ENCODE measurements at places on chromosomes 5 and 9.

- no peak overlapping the region for H3K27ac ChIP-seq
- H3K36me3 ChIP-seq: no peaks in the 10 kb centered on the region
- no peaks in the 10 kb centered on the region for H3K27me3 ChIP-seq
- no peak for DNase-seq
Observed at GRCh38 chr5:175728885-175729828, 71.3 kb downstream of the HRH2 start.

DNA sequence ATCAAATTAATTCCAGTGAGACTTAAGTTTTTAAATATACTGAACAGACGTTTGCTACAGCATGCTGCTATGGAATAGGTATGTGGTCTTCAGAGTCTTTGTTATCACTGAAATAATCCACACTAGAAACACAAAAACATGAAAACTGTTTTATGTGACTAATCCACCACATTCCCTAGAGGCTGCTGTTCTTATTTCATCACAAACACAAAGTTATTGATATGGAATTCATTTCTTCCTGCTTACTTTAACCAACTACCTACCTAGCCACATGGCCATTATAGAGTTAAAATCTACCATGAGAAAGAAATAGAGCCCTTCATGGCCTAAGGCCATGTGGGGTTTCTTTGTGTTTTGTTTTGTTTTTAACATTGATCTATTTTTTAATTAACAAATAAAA is 232.3 kb upstream of the PTGER4 start:
- no peak overlapping the region for H3K27ac ChIP-seq
- H3K36me3 ChIP-seq: no peaks in the 10 kb centered on the region
- H3K4me3 ChIP-seq: no peak overlapping the region
- no peaks in the 10 kb centered on the region for H3K27me3 ChIP-seq
- DNase-seq: no peak

GRCh38 chr9:93112864-93113389 is 16.9 kb downstream of the CARD19 start:
- H3K4me3 ChIP-seq: no peak overlapping the region
- H3K27me3 ChIP-seq: no peaks in the 10 kb centered on the region
- no peaks in the 10 kb centered on the region for H3K36me3 ChIP-seq
- H3K4me1 ChIP-seq: peaks cover 5% of the 10 kb centered on the region
- DNase-seq: peak; percentile 1

GRCh38 chr5:90398726-90399125 is 10.8 kb downstream of the CETN3 start:
- no peak overlapping the region for H3K27ac ChIP-seq
- no peak for DNase-seq
- H3K4me3 ChIP-seq: no peak overlapping the region
- peaks cover 6% of the 10 kb centered on the region for H3K36me3 ChIP-seq

GRCh38 chr5:55577353-55578060 is 42.7 kb upstream of the PLPP1 start:
- DNase-seq: no peak
- H3K4me1 ChIP-seq: peaks cover 15% of the 10 kb centered on the region

DNA sequence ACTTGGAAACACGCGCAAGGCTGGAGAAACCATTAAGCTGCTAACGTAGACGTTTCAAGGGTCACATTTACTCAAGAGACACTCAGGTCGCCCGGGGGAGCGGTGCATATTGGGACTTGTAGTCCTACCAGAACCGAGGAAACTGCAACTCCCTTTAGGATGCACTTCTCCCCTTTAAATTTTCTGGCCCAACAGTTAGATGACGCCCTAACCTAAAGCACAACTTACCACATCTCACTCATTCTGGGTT is 384 bp upstream of the DMXL1 start:
- peaks cover 31% of the 10 kb centered on the region for H3K4me1 ChIP-seq
- DNase-seq: peak; percentile 88
- no peaks in the 10 kb centered on the region for H3K27me3 ChIP-seq
- H3K4me3 ChIP-seq: peak overlapping the region; percentile 5
- H3K36me3 ChIP-seq: no peaks in the 10 kb centered on the region

- DNase-seq: no peak
- H3K27ac ChIP-seq: no peak overlapping the region
- no peaks in the 10 kb centered on the region for H3K27me3 ChIP-seq
- H3K36me3 ChIP-seq: no peaks in the 10 kb centered on the region
- H3K4me3 ChIP-seq: no peak overlapping the region
Observed at GRCh38 chr9:8876303-8876702, 1076.7 kb upstream of the DMAC1 start.

- no peaks in the 10 kb centered on the region for H3K36me3 ChIP-seq
- no peak overlapping the region for H3K4me3 ChIP-seq
- H3K27ac ChIP-seq: no peak overlapping the region
- H3K27me3 ChIP-seq: no peaks in the 10 kb centered on the region
- no peaks in the 10 kb centered on the region for H3K4me1 ChIP-seq
Observed at GRCh38 chr5:4101189-4101588, 505.6 kb downstream of the IRX1 start.

GRCh38 chr5:580436-580835 is 31.7 kb upstream of the CEP72 start:
- no peak overlapping the region for H3K4me3 ChIP-seq
- no peaks in the 10 kb centered on the region for H3K4me1 ChIP-seq
- no peaks in the 10 kb centered on the region for H3K36me3 ChIP-seq
- no peak overlapping the region for H3K27ac ChIP-seq
- no peaks in the 10 kb centered on the region for H3K27me3 ChIP-seq

GRCh38 chr5:35442885-35443639 is 174.6 kb upstream of the SPEF2 start:
- DNase-seq: no peak
- peaks cover 5% of the 10 kb centered on the region for H3K4me1 ChIP-seq
- H3K27me3 ChIP-seq: no peaks in the 10 kb centered on the region
- no peak overlapping the region for H3K27ac ChIP-seq
- H3K36me3 ChIP-seq: no peaks in the 10 kb centered on the region
- H3K4me3 ChIP-seq: no peak overlapping the region

- no peak overlapping the region for H3K4me3 ChIP-seq
- H3K36me3 ChIP-seq: peaks cover 5% of the 10 kb centered on the region
- H3K4me1 ChIP-seq: peaks cover 7% of the 10 kb centered on the region
Observed at GRCh38 chr9:134027561-134027960, 2.3 kb downstream of the BRD3OS start.

GRCh38 chr5:177542816-177543465 is 11.4 kb downstream of the FAM193B start:
- H3K36me3 ChIP-seq: no peaks in the 10 kb centered on the region
- no peaks in the 10 kb centered on the region for H3K27me3 ChIP-seq

DNA sequence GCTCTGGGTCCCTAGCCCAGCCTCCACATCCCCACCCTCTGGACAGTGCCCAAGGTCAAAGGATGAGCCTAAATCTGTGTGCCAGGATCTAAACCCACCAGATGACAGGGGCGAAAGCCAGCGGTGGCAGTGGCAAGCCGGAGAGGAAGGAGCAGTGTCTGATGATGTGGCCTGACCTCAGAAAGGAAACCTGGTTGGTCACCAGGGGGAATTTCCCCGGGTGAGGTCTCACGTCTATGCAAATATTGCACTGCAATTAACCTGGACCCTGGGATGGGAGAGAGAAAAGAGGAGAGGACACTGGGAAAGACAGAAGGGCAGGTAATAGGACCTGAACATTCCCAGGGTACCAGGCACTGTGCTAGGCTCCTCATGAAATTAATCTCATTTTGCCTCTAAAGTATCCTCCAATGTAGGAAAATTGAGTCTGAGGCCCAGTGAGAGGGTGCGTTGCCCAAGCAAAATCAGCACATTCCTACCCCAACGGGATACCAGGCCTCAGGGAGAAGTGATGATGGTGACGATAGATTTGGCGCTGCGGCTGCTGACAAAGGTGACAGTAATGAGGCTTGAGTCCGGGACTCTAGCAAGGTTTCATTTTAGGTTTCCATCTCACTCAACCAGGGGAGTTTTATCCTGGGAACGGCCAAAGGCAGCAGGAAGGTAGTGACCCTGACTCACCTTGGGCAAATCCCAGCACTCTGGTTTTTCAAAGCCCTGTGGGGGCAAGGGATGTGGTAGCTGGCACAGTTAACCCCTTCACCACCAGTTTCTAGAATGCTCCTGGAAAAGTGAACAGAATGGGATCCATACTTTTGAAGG is 13.4 kb upstream of the TNIP1 start:
- no peaks in the 10 kb centered on the region for H3K36me3 ChIP-seq
- peaks cover 51% of the 10 kb centered on the region for H3K4me1 ChIP-seq
- no peaks in the 10 kb centered on the region for H3K27me3 ChIP-seq
- H3K4me3 ChIP-seq: no peak overlapping the region
- H3K27ac ChIP-seq: peak overlapping the region; percentile 82

DNA sequence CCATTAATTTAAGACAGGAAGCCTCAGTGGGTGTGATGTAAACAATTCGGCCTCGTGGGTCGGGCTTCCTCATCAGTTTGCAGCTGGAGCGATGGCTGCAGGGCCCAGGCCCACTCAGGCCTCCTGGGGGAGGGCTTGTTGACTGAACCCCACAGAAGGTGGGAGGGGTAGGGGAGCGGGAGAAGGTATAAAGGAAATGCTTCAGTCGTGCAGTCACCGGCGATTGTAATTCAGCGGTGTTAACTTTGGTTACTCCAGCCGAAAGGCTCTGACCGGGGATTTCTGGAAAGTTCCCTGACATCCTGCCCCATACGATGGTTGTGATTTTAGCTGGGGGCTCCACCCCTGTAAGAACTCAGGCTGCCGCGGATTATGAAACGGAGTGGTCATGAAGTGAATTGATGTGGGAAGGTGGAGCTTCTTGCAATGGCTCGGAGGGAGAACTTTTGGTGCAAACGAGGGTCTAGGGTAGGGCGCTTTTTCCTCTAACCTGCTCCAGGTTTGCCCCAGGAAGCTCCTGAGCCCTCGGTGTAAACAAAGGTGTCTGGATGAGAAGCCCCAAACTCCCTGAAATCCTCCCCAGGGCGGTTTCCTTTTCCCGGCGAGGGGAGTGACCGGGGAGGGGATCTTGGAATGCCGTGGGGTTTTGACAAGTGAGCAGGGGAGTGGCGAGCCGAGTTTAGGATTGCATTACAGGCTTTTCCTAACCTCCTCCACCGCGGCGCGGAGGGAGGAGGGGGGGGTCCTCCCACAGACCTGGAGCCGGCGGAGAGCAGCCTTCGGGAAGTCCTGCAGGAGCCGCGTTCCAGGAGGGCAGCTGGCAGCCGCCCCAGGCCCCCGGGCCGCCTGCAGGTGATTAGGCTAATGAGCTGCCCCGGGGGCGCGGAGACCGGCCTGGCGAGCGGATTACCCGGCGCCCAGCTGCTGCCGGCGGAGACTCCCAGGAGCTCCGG is 215.5 kb downstream of the PDZD2 start:
- no peaks in the 10 kb centered on the region for H3K27me3 ChIP-seq
- peaks cover 18% of the 10 kb centered on the region for H3K4me1 ChIP-seq
- H3K27ac ChIP-seq: no peak overlapping the region
- peak overlapping the region; percentile 10 for H3K4me3 ChIP-seq
- no peaks in the 10 kb centered on the region for H3K36me3 ChIP-seq
- peak; percentile 30 for DNase-seq

- no peaks in the 10 kb centered on the region for H3K36me3 ChIP-seq
- no peak overlapping the region for H3K27ac ChIP-seq
- DNase-seq: no peak
- H3K4me1 ChIP-seq: no peaks in the 10 kb centered on the region
- no peaks in the 10 kb centered on the region for H3K27me3 ChIP-seq
Observed at GRCh38 chr9:11722957-11723356, 970.2 kb upstream of the TYRP1 start.

- no peaks in the 10 kb centered on the region for H3K4me1 ChIP-seq
- H3K4me3 ChIP-seq: no peak overlapping the region
- no peak overlapping the region for H3K27ac ChIP-seq
- no peaks in the 10 kb centered on the region for H3K36me3 ChIP-seq
- no peak for DNase-seq
Observed at GRCh38 chr5:44935262-44935661, 126.5 kb downstream of the MRPS30 start.

DNA sequence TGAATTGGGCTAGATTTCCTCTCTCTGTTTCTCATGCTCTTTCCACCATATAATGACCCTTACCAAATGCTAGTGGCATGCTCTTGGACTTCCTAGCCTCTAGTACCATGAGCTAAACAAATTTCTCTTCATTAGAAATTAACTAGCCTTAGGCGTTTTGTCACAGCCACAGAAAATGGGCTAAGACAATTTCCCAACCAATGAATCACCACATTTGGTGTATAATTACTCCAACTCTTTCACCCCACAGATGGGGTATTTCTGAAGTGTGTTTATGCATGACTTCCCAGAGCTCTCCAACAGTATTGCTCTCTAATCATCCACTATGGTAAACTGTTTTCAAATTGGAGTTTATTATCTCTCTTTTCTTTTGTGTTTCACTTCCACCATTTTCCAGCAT is 1041.1 kb upstream of the COX7C start:
- no peaks in the 10 kb centered on the region for H3K27me3 ChIP-seq
- no peak for DNase-seq
- no peak overlapping the region for H3K27ac ChIP-seq
- H3K4me3 ChIP-seq: no peak overlapping the region
- no peaks in the 10 kb centered on the region for H3K4me1 ChIP-seq

DNA sequence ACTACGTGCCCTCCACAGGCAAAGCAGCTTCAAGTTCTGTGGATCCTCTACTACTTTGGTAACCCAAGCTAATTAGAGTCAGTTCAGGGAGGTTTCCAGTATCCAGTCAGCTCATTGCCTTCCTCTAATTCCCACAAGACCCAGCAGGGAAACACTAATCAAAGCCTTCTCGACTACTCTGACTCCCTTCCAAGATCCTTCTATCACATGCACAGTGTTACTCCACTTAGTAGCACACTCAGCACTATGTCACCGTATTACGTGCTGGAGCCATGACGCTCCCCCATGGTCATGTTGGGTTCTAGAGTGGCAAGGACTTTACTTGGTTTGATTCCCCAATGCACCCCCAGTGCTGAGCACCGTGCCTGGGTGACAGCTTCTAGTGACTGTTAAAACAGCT is 53.0 kb downstream of the DCP2 start:
- no peak for DNase-seq
- H3K36me3 ChIP-seq: no peaks in the 10 kb centered on the region
- H3K4me1 ChIP-seq: no peaks in the 10 kb centered on the region
- H3K4me3 ChIP-seq: no peak overlapping the region
- H3K27ac ChIP-seq: no peak overlapping the region

DNA sequence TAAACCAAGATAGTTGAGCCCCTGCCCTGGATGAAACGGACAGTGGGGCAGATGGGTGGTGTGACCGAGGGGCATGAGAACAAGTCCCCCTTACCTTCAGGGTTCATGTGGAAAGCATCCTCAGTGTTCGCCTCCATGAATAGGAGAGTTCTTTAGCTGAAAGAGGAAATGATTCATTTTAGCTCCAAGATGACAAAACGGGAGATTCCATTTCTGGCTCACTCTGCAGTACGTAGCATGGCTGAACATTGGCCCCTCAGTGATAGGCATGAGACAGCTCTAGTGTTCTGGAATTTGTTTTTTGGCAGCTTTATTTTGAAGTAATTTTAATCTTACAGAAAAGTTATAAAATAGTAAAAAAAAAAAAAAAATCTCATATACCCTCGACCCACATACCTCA is 70.2 kb upstream of the AGXT2 start:
- H3K4me1 ChIP-seq: no peaks in the 10 kb centered on the region
- no peak overlapping the region for H3K27ac ChIP-seq
- no peak overlapping the region for H3K4me3 ChIP-seq
- DNase-seq: no peak
